ENCODE measurements at places on chromosomes 3 and 15.

DNA sequence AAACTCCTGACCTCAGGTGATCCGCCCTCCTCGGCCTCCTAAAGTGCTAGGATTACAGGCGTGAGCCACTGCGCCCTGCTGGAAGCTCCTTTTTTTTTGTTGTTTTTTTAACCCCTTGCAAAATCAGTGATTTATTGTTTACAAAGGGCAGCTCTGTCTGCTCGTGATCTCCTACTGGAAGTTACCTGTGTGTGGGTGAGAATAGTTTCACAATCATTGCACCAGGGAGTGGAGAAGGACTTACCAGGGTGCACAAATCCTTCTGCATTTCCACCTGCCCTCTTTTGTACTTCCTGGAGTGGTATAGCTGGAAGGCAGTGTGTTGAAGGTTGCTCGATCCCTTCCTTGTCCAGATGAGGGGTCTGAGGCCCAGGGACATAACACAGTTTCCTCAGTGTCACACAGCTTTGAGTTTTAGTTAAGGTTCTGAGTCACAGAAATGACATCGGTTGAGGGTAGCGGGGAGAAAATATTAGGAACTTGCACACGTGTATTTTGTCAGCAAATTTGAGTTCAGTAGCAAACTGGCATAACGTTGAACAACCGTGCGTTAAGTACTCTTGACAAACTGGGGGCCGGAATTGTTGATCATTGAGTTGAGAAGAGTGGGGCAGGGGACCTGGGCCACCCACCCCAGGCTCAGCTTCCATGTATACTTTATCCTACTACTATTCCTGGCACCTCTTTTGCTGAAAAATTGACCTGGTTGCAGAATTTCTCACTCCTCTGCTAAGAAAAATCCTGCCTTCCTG, 11.3 kb upstream of the TRAK1 start:
- DNase-seq: no peak

DNA sequence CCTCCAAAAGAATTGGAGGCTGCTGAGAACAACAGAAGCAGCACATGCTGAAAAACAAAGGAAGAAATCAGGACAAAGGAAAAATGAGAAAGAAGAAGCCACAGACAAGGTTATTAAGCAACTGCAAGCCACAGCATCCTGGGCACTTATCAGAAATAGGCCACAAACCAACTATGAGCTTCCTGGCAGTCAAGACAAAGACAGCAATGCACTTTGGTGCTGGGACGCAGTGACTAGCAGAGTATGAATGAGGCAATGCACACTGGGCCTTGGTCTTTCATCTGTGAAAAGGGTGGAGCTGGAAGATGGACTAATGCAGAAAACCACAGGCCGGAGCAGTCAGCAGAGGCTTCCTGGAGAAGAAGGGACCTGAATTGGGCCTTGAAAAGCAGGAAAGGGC, 56.0 kb upstream of the LINGO1 start:
- DNase-seq: no peak

GRCh38 chr15:90309020-90309419, 43.1 kb upstream of the ZNF774 start:
- no peak for DNase-seq

DNA sequence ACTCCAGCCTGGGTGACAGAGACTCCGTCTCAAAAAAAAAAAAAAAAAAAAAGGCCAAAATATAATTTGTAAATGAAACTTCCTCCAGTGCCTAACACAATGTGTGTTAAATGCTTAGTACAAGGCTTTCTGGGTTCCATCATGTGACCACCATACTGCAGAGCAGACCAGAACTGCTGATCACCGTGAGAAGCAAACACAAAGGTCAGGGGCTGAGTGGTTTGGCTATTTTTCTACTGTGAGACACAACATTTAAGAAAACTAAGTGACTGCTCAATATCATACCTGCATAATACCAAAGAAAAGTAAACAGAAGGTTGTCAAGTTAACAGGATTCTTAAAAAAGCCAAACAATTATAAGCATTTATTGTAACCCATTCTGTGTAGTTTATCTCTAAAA, 13.2 kb downstream of the ABCC5 start:
- DNase-seq: no peak

GRCh38 chr3:123832692-123833397, 51.3 kb downstream of the MYLK start:
- DNase-seq: no peak

- DNase-seq: peak; percentile 48
These were observed 539 bp upstream of the MGLL start for GRCh38 chr3:127822682-127823425.

- DNase-seq: no peak
These were observed 112.0 kb downstream of the LIPC start for GRCh38 chr15:58543664-58544335.

Data from hematopoietic multipotent progenitor cell treated with erythropoietin and hydrocortisone succinate and interleukin-3 and kit ligand, for 8 days (in vitro differentiated cells).